ENCODE measurements at places on chromosomes 4 and X.

GRCh38 chr4:79852305-79852730, 220.7 kb downstream of the ANTXR2 start:
- DNase-seq: no peak

GRCh38 chr4:99202536-99202935, 16.5 kb downstream of the ADH6 start:
- no peak for DNase-seq

DNA sequence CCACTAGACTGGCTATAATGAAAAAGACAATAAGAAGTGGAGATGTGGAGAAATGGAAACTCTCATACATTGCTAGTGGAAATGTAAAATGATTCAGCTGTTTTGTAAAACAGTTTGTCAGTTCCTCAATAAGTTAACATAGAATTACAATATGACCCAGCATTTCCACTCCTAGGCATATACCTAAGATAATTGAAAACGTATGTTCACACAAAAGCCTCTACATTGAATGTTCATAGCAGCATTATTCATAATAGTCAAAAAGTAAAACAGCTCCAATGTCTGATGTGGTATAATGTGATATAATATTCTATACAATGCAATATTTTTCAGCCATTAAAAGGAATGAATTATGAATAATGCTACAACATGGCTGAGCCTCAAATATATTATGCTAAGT, 10.2 kb downstream of the EDA start:
- DNase-seq: no peak

GRCh38 chr4:1579001-1579900, 104.9 kb downstream of the FAM53A start:
- DNase-seq: peak; percentile 86

DNA sequence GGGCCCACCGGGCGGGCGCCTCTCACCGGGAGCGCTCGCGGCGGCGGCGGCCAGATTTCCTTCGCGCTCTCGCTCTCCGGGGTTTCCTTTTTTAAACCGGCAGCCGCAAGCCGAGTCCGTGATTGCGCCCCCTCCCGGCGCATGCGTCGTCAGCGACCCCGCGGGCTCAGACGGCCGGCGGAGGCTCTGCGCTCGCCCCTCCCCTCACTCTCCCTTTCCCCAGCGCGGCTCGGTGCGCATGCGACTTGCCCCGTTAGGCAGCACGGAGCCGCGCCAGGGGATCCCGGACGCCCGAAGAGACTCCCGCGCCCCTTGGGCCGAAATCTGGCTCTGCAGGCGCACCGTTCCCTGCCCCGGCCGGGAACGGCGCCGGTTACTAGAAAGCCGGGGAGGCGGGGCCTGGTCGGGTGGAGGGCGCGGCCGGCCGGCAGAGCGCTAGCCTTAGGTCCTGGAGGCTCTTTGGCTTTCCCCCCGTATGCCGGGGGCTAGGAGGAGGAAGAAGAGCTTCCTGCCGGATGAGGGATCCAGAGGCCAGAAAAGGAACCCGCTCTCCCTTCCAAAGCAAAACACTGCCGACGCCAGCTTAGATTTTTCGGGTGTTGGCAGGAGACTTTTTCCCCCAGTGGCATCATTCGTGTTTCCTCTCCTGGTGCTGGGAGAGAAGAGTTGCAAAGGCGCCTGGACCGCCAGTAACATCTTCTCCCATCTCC, at the start of gene CLOCK:
CLOCK (minus strand) TSS at position 154 of the 710 bp plus-strand sequence. CDS start 64,124 bp downstream, outside the sequence.
- DNase-seq: peak; percentile 87

GRCh38 chr4:183348706-183349659, 26.8 kb upstream of the CLDN24 start:
- DNase-seq: peak; percentile 66

GRCh38 chr4:39365360-39365759, 802 bp downstream of the RFC1 start:
- DNase-seq: no peak

DNA sequence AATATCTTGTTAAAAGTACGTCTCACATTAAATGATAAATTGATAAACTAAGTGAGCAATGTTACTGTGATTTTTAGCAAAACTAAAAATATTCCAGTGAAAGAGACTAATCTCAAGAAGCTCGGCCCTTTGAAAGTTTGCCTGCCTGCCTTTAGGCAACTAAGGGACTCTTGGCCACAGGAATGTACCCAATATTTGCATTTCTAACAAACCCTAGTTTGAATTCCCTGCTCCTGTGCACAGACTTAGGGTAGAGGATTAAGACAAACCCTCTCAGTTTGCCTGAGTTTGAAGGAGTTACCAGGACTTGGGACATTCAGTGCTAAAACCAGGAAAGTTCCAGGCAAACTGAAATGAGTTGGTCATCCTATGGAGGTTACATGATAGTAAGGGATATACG, 157.1 kb downstream of the SCFD2 start:
- no peak for DNase-seq

DNA sequence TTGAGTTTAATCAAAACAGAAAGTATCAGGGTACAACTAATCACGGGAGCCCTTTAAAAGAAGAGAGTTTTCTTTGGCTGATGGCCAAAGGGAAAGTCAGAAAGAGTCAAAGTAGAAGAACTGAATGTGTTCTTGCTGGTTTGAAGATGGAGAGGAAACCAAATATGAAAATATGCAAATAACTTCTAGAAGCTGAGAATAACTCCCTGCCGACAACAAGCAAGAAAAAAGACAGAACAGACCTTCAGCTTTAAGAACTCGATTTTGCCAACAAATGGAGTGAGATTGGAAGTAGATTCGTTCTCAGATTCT, 903.8 kb downstream of the STIM2 start:
- DNase-seq: no peak

DNA sequence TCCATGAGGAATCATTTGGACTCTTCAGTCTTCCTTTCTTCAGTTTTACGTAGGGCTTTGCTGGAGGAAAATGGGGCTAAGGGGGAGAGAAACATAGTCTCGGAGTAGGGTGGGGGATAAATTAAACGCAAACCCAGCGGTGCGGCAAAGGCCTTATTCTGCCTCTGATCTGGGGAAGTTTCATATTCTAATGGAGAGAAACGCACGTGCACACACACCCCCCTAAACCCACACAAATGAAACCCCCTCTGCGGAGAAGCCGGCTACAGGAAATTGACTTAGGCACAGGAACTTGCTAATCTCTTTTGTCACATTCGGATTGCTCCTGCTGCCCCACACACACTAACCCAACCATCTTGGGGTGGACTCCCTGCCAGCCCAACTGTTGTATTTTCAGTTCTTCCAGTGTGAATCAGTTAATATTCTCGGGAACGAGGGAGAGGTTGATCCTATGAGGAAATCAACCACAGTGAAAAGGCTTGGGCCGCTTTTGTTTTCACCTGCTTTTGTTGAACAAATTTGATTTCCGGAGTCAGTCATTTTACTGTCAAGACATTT, at the start of gene RHOH:
RHOH (plus strand) TSS at position 308 of the 558 bp plus-strand sequence. CDS start 46,356 bp downstream, outside the sequence.
- DNase-seq: peak; percentile 73

DNA sequence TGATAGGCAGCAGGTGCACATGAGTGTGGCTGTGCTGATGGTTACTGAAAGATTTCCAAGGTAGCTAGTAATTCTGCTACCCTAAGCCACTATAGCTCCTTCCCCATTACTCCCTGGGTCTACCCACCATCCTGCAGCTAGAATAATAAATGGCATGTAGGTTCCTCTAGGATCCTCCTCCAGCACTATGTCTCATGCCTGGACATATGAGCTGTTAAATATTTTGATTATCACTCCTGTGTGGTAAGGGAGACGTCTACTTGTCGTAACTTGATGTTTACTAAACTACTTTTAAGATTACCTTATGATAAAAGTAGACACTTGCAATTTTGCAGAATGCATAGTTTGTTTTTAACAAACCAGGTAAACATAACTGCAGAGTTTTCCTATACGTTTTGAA, 35.5 kb downstream of the TET2 start:
- DNase-seq: no peak

DNA sequence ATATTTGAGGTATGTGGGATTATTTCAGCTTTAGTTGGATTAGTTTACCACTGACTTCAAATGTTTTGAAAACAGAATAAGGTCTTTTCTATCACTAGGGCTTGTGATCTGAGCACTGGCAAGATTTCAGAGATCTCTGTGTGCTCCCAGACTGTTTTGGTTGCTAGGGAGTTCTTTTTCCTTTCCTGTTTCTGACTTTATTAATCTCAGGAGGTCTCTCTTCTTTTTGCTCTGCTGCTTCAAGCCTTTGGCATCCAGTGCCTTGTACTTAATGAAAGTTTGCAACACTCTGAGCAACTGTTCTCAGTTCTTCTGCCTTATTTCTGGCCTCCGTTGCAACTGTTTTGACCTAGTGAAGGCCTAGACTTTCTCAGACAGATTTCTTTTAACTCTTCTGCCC, 32.1 kb upstream of the PAQR3 start:
- DNase-seq: no peak

DNA sequence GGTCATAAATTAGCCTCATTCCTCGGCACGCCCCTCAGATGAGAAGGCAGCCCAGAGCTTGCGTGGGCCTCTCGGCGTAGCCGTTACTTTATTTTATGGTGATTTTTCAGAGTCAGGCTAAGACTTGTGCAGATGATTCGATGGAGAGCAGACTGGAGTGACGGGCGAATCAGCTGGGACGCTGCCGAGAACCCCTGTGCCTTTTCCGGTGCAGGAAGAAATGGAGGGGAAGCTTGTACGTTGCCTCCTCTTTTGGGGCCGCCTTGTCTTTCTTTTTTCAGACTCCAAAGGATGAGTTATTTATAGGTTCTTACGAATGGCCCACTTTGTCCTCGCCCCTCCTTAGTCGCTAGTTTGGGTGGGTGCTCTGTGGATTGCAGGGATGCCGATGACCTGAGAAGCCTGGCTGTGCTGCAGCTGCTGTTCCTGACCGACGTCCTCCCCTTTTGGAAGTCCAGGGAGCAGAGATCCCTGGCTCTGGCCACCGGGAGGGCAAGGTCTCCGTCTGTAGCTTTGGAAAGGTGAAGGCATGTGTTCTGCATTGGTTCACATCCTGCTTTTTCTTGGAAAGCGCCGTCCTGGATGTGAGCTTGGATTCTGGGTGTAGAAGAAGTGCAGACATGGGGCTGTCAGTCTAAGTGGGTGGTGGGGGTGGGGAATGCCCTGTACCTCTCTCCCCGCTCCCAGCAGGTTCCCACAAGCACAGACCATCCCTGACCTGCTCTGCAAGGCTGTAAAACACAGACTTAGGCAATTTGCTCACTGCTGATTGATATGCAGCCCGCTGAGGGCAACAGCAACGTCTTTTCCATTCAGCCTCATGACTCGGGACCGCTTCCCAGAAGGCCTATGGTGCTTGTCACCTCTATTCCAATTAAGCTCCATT, 9.3 kb downstream of the SORCS2 start:
- DNase-seq: no peak

- no peak for DNase-seq
Measured at GRCh38 chr4:6662591-6662990, 22.1 kb downstream of the MRFAP1 start.

- DNase-seq: no peak
Measured at GRCh38 chr4:17812125-17812524, 1.3 kb downstream of the NCAPG start.

DNA sequence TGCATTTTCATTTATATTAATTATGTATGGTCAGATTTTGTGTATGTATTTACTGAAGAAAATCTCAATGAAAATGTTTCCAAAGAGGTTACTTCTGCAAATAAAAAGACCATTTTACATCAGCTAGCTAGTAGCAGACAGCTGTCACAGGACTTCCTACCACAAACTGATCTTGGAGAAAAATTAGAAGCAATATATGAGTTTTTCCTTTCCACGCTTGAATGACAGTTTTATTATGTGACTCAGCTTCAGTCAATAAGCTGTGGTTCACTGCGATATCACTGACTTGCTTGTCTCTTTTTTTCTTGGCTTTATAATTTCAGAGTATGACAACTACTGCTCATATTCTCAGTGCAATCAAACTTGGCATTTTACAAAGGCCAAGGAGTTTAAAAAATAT, 787.4 kb upstream of the GALNTL6 start:
- DNase-seq: no peak

DNA sequence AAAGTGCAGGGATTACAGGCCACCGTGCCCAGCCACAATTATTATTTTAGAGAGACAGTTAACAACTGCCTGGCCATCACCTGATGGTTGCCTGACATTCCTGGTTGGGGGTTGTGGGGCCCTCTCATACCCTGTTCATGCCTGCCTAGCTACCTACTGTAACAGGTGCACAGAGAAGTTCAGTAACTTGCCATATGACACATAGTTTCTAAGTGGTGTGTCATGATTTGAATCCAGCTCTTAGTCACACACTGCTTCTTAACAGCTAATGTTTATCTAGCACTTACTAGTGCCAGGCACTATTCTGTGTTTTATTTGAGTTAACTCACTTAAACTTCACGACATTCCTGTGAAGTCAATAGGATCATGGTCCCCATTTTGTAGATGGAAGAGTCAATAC, 122.7 kb upstream of the JADE1 start:
- no peak for DNase-seq

DNA sequence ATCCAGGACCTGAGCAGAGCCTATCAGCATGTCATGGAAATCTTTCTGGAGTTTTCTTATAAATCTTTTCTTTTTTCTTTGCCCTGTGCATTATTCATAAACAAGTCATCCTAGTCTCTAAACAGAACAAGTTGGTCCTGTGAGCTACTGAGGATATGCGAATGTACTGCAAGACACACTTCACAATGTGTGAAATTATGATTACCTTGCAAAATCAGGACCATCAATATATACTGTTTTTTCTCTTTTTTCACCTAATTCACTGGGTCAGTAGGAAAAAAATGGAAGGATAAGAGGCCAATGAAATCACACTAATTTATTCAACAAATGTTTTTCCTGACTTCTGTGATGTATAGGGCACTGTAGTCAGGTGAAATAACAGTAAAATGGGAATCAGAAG, 14.4 kb upstream of the SORBS2 start:
- DNase-seq: no peak

DNA sequence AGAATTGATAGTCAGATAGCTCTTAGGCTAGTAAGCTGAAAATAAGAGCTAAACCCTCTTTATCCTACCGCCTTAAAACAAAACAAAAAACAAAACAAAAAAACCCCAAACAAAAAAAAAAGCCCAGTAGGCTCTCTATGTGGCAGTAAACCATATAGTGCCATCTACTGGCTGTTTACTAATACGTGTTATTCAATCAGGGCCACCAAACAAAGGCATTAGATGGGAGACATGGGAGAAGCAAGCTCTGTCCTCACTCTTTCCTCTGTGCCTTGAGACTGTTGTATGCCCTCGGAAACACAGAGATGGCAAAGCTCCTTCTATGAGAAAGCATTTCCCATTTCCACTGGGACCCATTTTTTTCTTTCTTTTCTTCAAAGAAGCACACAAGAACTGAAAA, 148.8 kb upstream of the MID1 start:
- no peak for DNase-seq

DNA sequence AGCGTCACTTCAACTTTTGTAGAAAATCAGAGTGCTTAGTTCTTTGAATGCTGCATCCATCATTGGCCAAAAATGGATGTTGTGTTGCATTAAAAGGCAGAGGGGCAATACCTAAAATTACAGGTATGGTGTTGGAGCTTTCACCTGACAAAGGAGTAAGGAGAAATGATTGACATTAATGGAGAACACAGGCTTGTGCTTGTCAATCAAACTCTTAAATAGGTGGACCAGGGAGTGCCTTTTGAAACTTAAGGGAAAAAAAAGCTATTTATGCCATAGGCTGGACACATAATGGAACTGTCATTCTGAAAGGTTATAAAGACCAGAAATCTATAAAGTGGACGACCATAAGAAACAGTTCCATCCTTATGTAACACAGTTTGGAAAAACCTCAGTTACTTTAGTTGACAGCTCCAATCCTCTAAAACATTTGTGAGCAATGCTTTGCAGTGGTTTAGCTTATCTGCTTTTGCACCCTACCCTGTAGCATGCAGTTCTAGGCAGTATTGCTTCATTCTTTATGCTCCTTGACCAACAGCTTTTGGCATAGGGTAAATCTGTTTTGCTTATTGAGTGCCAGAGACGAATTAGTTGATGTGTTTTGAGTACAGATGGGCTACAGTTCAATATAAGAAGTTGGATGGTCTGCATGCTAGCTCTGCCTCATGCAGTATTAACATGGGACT, 2.4 kb downstream of the HADH start:
- no peak for DNase-seq
